ENCODE measurements at places on chromosomes 1 and 21.

DNA sequence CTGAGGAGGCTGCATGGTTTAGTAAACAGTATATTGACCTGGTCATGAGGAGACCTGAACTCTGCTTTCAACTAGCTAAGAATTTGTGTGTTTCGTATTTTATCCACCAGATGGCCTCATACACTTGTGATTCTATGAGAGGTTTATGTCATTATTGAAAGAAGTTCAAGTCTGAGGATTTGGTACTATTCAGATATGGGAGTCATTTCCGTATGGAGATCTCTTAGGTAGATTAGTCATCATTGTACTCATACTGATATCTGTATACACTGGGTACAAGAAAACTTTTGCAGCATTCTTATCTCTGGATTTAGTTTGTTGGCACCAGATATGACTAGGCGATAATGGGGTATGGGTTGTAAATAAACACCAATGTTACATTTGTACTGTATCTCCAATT is 26.6 kb downstream of the ATF6 start:
- DNase-seq = no peak

DNA sequence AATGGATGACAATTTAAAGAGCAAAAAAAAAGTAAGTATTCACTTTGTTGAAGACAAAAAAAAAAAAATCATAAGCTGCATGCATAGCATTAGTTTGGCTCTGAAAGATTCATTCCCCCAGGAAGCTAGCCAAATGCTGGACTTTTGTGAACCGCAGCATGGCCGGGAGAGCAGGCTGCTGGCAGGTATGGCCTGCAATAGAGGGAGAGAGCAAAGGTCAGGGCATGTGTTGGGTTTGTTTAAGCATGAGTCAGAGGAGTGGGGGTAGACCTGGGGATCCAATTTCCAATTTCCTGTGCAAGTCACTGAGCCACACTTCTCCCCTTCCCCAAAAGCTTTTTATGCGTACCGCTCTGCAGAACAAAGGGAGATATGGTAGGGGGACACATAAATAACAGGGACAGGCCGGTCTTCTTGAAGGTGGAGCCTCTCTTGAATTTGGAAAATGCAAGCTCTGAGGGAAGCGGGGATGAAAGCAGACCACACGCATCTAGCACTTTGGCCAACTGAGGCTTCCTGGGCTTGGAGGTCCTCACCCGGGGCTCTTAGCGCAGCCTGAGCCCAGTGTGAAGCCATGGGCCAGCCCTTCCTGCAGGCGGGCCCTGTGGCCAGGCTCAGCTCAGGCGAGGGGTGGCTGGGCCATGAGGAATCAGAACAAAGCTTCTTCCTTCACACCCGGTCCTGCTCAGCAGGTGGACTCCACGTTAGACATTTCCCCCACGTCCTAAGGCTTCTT is 171.1 kb downstream of the TOMM20 start:
- DNase-seq = no peak

- DNase-seq = no peak
Measured at GRCh38 chr1:179090522-179090921, 8.7 kb downstream of the TOR3A start.

DNA sequence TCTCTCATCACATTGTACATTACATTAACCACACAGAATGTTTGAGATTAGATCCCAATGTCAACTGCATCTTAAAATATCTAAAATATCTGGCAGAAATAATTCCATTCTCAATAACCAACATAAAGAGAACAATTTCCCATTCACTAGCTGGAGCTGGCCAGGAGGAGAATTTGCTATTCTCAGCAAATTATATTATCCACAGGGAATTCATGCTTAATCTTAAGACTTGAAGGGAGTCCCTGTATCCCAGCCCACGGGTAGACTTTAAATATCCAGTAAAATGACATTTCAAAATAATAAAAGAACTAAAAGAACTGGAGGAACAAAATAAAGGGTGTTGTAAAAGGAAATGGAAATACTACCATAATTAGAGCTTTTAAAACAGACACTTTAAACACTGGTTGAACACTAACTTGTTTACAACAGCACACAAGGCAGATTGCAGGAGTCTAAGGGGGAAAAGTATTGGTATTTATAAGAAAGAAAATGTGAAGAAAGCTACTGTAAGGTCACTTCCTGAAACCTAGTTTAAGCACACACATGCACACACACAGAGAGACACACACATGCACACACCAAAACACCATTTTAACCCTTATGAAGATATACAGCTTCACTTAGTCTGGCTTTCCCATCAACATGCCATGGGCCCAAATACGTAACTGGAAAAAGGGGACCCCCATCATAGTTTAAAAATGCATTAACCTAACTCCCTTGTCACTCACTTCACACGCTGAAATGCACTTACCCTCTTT is 107.0 kb downstream of the PTPN14 start:
- DNase-seq = no peak

DNA sequence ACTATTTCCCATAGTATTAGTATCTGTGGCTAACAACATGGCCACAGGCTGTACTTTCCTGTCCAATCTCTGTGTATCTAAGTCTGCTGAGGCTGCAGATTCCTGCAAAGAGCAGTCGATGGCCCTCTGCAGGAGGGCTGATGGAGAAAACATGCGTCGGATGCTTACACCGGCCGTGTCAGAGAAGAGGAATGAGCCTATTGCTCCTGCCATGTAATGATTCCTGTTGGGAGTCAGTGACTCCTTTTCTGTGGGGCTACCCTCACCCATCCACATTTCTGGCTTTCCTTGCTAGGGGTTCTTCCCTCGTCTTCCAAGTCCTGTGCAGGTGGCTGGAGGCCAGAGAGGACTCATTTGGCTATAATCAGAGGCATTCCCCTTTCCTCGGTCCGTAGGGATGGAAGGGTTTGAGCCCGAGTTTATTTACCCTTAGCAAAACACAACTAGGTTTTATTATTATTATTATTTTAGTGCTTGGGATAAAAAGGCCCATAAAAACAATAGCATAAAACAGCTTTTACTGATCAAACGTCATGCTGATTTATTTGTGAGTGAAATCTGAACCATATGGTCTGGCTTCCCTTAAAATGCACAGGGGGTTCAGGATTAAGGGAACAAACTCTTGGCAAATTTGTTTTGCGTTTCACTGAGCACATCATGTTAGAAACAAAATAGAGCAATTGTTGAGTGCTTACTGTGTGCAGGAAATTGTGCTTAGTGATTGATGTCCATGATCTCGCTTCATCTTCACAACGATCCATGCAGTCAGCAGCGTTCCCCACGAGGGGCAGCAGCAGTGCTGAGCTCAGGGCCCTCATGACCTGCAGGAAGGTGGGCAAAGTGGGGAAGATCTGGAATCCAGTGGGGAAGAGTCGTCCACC is 70.8 kb downstream of the KIF26B start:
- no peak for DNase-seq

- no peak for DNase-seq
Measured at GRCh38 chr1:62433861-62434617, 2.8 kb upstream of the USP1 start.

DNA sequence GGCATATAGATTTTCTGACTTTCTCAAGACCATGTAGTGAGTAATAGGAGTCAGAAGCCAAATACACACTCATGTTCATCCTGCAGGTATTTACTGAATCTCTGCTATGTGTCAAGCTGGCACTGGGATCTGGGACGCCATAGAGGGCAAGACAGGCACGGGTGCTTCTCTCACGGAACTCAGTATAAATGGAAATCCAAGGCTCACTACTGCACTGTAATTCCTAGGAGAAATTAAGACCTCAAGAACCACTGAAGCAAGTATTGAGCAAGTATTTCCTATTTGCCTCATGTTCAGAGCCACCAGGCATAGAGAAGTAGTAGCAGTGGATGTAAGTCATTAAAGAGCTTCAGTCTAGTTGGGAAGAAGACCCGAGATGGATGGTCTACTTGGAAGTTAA is 38.9 kb downstream of the EIF2D start:
- no peak for DNase-seq

- DNase-seq = no peak
Measured at GRCh38 chr1:11417162-11417561, 61.8 kb upstream of the DISP3 start.

DNA sequence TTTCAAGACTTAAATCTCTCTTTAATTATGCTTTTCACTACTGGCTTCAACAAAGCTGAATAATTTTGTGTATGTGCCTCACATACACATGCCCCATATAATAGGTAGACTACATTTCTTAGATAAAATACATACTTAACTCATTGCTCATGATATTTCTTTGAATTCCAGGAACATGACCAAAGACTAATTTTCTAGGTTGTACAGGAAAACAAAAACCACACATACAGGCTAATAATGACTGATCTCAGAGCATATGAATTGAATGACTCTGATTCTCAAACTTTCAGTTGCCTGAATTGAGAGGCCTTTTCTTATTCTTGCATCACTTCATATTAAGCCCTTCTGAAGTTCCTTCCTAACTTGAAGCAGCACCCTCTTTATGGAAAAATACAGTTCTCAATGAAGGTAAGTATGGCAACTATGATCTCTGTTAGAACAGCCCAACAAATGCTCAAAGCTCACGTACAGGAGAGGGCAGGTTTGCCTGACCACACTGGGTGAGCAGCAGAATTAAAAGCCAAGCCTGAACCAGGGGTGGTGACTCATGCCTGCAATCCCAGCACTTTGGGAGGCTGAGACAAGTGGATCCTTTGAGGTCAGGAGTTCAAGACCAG is 22.6 kb upstream of the UAP1 start:
- no peak for DNase-seq

DNA sequence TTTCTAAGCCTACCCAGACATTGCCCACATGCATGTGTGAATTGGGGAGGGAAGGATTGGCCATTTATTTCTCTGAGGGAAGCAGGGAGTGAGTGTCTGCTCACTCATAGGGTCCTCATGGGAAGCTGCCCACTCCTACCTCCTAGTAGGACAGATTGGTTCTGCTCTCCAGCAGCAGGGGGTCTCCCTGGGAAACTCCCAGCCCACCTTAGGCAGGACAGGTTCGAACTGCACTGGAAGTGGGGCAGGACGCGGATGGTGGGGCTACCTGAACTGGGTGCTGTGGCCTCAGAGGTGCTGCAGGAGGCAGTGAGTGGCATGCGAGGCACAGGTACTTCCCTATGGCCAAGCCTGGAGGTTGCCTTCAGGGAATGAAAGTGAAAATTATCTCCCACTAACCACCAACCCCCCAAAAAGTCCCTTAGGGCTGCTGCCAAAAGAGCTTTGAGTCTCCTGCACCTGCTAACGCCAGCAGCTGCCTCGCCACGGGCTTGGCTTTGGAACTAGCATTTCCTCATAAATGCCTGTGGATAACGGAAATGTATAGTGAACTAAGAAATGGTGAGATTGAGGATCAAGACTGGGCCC is 157.0 kb upstream of the COA6 start:
- no peak for DNase-seq
